ENCODE measurements at places on chromosomes 13 and 19. TPM values are rescaled to one million over a fixed set of nuclear protein-coding genes. Genes with fewer than 3 reads are reported as not detected.

LILRB3 gene
- total RNA-seq = not detected

FPR1 gene
- total RNA-seq = not detected

TIMM29 gene
- total RNA-seq = 24.2 TPM

CGB3 gene
- total RNA-seq = not detected

DNA sequence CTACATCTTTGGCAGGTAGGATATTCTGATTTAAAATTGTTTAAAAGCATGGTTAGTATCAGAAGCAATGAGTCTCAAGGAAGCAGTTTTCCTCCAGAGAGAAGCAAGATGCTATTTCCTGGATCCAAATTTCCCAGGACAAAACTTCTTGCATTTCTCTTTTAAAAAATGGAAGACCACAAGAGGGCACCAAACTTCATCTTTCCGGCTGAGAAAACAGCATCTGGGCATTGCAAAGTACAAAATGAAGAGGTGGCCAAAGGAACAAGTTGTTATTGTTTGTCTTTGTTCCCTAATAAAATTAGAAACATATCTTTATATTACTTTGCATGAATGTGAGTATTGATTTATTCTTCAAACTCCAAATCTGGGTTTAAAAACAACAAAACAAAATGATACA, 60.0 kb upstream of the LRCH1 start:
- no peaks in the 10 kb centered on the region for H3K36me3 ChIP-seq
- H3K4me1 ChIP-seq = peaks cover 54% of the 10 kb centered on the region
- H3K27ac ChIP-seq = no peak overlapping the region

- DNase-seq = no peak
- peak overlapping the region; percentile 72 for H3K27ac ChIP-seq
- H3K4me3 ChIP-seq = no peak overlapping the region
- no peaks in the 10 kb centered on the region for H3K27me3 ChIP-seq
These were observed 124.4 kb downstream of the NALCN start for GRCh38 chr13:101291646-101292515.

GRCh38 chr19:3136684-3137055, 837 bp downstream of the GNA15 start:
- H3K36me3 ChIP-seq = peaks cover 4% of the 10 kb centered on the region
- H3K27me3 ChIP-seq = no peaks in the 10 kb centered on the region
- no peak overlapping the region for H3K4me3 ChIP-seq
- no peak overlapping the region for H3K27ac ChIP-seq
